ENCODE measurements at places on chromosomes 7 and 10.

- no peak for DNase-seq
These were observed 649.1 kb downstream of the TNS3 start for GRCh38 chr7:46932676-46933424.

DNA sequence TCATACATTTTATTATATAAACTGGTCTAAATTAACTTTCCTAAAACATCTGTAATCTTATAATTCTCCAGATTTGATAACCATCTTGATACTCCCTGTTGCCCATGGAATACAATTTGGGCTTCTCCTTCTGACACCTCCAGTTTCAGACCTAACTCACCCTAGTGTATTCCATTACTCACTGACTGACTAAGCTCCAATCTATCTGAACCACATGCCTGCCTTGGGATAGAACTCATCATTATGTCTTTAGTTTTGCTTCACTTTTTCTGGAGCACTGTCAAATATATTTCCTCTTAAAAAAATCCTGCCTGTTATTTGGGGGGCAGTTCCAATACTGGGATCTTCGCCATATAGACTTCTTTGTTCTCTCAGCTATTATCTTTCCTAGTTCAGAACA lies 4.9 kb upstream of the FOXP2 start:
- no peak for DNase-seq

DNA sequence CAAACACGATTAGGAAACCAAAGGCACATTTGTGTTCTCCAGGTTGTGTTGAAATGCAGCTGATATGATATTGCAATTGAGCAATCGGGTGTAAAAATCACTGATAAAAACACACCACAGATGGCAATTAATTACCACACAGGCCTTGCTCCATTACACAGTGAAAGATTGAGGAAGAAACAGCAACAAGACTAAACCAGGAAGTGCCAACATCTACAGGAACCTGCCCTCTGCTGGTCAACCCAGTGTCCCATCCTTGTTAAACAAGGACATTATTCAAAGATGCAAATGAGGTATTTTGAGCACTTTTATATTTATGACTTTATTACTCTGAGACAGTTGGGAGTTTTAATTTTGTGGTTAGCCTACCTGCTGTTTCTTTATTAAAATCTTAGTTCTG lies 765.6 kb upstream of the GHITM start:
- no peak for DNase-seq

DNA sequence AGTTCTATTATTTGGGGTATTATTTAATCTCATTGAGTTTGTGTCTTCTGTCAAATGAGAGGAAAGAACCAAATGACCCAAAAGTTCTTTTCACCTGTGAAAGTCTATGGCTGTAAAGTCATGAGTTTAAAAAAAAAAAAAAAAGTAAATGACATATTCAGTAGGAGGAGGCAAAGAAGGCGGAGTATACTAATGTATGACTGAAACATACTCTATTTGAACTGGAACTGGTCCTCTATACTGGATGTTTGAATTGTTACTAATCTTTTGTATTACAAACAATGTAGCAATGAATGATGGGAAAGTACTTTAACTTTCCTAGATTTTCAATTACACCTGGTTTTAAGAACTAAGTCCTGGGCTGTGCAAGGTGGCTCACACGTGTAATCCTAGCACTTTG lies 24.9 kb upstream of the GSAP start:
- no peak for DNase-seq

GRCh38 chr10:101292194-101293006 lies 61.6 kb upstream of the BTRC start:
- no peak for DNase-seq

GRCh38 chr10:7408291-7409044 lies 2.4 kb downstream of the SFMBT2 start:
- peak; percentile 46 for DNase-seq

DNA sequence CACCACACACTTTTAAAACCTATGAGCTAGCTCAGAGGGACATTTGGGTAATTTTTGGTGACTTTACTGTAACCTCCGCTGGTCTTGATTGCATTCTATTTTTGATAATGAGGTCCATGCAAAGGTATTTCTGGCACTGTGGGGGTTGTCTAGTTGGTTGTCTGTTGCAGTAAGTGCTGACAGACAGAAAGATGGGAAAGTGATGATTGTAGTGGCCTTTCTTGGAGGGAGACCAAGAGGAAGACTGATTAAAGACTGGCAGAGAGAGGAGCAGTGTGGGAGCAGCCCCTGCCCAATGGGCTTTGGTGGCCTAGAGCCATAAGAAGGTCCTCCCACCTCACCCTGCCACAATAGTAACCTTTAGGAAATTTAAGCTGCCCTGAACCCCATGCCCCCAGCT lies 173.4 kb upstream of the CTBP2 start:
- no peak for DNase-seq

GRCh38 chr10:105239311-105240219 lies 598.5 kb downstream of the SORCS3 start:
- DNase-seq, result no peak

Data from activated T-helper 1 cell treated with anti-CD3 and anti-CD28 coated beads, Interleukin-12 subunit alpha, Interleukin-12 subunit beta, Interleukin-2, Interleukin-4 antibody, amounts not matched to agents 30 ng/mL and 10 ng/mL and 1 ng/mL, durations not matched to agents 14 hours and 24 hours and 36 hours (primary cell).